ENCODE measurements at places on chromosomes 16 and 17.

DNA sequence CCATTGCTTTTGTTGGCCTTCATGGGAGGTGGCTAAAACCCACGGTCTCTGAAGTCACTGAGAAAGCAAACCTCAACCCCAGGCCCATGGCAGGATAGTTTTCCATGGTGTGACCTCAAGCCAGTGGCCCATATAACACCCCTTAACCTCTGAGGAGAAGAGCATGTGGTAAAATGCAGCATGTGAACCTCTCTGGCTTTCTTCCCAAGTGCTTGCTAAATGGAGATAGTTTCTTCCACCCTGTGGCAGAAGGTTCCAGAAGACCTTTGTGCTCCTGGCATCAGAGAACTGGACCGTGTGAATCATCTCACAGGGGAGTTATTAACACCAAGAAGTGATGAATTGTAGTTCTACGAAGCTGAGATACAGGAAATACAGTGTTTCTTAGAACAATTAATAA lies 47.3 kb downstream of the MYOCD start:
- no peak for DNase-seq

- DNase-seq = no peak
Observed at GRCh38 chr17:41806685-41807445, 4.9 kb downstream of the P3H4 start.

DNA sequence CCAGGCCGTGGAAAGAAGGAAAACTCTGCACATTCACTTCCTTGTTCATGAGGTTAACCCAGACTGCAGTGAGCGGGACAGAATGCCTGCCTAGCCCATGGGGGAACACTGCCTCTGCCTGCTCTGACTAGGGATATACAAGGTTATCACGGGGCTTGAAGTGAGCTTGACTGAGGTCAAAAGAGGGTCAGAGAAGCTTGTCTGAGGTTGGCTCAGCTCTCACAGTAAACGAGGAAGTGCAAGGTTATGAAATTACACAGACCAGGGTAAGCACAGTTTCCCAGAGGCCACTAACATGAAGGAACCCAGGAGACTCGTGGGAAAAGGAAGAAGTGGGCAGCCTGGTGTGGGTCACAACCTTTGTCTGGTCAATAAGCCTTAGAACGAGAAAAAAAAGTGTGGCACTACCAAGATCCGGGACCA lies 28.7 kb downstream of the HIC1 start:
- DNase-seq = no peak

GRCh38 chr16:8730335-8730915 lies 56.0 kb downstream of the ABAT start:
- DNase-seq = no peak

GRCh38 chr16:83059237-83059636 lies 432.5 kb downstream of the CDH13 start:
- DNase-seq = no peak

DNA sequence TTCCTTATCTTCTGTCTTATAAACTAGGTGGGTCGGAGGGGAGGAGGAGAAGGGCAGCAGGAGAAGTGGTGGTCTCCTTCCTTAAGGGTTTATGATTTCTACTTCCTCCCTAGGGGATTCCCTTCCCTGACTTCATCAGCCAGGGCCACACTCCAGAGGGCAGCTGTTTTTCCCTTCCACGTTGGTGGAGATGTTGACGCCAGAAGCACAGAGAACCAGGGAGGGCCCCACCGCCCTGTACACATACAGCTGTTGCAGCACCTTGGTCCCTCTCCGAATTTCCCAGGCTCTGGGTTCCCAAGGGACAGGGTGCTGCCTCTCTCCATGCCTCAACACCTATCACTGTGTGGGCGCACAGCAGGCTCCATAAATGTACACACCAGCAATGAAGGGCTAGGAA lies 5.6 kb upstream of the SLC6A4 start:
- no peak for DNase-seq

DNA sequence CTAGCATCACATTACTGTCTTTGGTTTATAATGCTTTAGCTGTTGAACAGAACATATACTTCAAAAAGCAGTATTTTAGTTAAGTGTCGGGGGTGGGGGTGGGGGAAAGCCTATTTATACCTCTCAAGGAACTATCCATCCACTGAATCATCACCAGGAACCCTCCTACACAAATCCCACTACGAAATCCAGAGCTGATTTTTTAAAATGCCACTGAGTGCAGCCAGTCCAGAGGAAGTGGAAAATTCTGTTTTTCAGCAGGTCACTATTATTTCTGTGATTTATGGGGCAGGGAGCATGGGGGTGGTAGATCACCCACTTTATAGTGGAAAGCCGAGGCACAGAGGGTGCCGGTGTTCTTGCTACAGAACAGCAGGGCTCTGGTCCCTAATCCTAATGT lies 284.1 kb downstream of the SOX9 start:
- no peak for DNase-seq

GRCh38 chr17:33073416-33073815 lies 81.8 kb downstream of the SPACA3 start:
- no peak for DNase-seq

- DNase-seq = no peak
Observed at GRCh38 chr16:59719121-59719520, 985.0 kb upstream of the GOT2 start.

DNA sequence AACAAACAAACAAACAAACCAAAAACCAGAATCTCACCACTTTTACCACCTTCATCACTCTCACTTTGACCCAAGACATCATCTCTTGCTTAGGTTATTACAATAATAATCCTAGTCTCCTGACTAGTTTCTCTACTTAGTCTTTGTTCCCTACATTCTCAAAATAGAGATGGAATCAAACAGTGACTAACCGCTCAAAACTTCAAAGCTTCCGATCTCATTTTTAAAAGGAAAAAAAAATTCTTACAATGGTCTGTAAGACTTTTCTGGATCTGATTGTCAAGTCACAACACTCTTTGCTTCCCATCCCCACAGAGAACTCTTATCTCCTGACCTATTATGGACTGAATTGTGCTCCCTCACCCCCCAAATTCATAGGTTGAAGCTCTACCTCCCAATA lies 60.9 kb downstream of the SPAG9 start:
- DNase-seq = no peak

GRCh38 chr16:53966821-53967571 lies 263.0 kb downstream of the FTO start:
- DNase-seq = no peak

DNA sequence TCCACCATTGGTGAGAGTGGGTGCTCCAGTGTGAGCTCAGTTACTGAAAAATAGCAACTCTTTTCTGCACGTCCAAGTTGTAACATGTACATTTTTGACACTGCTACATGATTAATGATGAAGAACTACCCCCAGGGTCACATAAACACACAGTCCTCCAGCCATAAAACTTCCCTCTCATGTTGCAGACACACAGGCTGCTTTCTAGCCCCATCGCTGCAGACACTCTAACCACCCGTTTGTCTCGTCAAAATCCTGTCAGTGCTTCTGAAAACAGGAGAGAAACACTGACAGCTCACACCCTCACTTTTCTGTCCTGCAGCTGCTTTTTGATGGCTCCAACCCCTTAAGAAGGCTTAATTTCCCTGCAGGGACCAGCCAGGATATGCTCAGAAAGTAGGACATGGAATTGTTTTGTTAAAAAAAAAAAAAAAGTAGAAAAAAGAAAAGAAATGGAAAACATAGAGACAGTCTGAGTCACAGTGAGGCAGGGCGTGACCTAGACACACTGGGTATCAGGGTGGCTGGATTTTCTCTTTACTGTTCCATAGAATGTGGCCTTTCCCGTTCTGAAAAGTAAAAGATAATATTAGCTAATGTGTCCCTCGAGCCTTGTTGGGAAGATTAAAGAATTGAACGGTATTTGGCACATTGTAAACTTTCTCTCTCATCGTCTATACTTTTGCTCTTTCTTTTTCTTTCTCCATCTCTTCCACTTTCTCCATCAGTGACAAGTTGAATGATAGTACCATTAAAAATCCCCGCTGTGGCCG lies 20.7 kb upstream of the CCL5 start:
- DNase-seq = no peak

- peak; percentile 85 for DNase-seq
Observed at GRCh38 chr17:39927101-39927928, at the start of the genes LRRC3C and ORMDL3. Gene LRRC3C, plus strand, starts transcription at chr17:39927732. Its CDS starts 13,792 bp downstream, at chr17:39941524. Gene ORMDL3, minus strand, starts transcription at chr17:39927601. Its CDS starts 3,398 bp downstream, at chr17:39924203.

DNA sequence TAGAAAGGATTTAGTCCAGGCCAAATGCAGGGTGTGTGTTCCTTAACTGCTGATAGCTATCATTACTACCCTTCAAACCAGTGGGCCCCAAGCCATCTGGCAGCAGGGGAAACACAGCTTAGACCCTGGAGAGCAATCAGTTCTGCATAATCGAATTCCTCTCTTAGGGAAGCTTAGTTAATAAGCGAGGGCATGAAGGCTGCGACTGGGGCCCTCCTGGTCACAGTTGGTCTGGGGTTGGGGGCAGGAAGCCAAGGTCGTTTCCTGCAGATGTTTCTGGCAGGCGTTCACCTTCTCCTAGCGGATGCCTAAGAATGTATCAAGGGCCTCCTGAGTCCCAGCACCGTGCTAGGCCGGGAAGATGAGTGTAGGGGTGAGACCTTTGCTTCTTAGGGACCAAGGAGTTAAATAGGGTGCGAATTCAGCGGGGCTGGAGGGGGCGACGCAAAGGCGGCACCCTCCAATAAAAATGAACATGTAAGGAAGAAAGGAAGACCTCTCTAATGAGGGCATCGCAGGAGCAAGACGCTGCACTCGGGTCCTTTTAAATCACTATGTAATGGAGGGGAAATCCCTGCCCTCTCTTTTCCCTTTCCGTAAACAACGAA lies 16.5 kb upstream of the EEF2K start:
- DNase-seq = no peak

DNA sequence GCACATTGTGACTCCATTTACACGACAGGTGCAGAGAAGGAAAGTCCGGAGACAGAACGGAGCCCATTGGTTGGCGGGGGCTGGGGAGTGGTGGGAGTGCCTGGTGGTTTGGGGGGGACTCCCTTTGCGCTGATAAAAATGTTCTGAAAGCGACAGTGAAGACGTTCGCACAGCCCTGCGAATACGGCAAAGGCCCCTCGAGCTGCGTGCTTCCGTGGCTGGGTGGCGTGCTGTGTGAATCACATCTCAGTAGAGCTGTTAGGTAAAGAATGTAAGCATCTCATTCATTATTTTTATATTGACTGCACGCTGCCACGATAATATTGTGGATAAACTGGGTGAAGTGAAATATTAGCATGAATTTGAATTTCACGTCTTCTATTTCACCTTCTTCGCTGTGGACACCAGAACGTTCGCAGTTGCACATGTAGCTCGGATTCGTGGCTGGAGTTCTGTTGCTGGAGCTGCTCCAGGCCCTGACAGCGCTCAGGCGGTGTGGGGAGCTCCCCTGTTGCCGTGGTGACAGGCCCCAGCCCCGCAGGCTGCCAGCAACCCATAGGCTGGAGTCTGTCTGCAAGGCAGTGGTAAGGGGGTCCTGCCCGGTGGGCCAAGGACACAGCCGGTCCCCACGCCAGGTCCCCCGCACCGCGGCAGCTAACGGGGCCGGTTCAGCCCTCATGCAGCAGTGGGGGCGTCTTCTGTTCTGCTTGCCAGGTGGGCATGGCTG lies 44.6 kb downstream of the SOX8 start:
- no peak for DNase-seq

Data from stimulated activated CD4-positive, alpha-beta T cell treated with anti-CD3 and anti-CD28 coated beads, Interleukin-1b, Interleukin-23, amount 100 ng/mL, for 4 hours (primary cell).